ENCODE measurements at places on chromosomes 1 and 21.

- no peak for DNase-seq
Observed at GRCh38 chr1:92274939-92275338, 23.8 kb downstream of the GLMN start.

GRCh38 chr1:69483246-69483645 lies 84.5 kb upstream of the LRRC7 start:
- DNase-seq, result no peak

DNA sequence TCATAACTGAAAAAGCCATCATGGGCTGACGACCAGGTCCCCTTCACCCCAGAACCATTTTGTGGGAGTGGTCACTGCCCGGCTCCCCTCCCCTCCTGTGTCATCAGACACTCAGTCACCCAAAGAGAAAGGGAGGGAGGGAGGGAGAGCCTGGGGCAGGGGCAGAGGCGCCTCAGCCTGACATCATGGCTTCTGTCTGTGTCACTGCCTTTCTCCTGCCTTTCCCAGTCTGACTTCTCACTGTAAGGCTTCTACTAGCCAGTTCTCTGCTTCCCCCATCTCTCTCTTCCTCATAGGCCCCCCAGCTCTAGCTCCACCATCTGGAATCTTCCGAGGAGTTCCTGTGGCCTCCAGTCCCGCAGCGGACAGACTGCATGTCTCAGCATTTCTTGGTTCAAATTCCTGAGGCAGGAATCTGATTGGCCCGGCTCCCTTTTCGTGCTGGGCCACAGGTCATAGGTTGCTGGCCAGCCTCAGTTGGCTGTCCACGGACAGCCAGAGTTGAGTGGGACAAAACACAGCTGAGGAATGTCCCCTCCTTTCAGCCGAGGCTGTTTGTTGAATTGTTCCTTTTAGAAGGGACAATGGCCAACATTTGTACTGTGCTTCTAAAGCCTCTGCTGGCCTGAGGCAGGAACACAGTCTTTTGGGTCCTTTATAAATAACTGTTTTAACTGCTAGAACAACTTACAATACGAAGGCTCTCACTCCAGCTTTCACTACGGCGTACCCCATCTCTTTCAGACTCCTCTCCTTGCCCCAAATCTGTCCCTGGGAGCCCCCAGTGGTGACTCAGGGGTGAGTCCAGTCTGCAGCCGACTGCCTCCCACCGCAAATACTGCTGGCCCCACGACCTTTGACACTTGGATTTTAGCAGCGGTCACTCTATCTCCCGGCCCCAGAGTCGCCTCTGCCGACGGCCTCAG lies 18.7 kb upstream of the KANK4 start:
- DNase-seq, result no peak

- peak; percentile 64 for DNase-seq
Observed at GRCh38 chr1:214066936-214067335, 79.2 kb downstream of the PROX1 start.

DNA sequence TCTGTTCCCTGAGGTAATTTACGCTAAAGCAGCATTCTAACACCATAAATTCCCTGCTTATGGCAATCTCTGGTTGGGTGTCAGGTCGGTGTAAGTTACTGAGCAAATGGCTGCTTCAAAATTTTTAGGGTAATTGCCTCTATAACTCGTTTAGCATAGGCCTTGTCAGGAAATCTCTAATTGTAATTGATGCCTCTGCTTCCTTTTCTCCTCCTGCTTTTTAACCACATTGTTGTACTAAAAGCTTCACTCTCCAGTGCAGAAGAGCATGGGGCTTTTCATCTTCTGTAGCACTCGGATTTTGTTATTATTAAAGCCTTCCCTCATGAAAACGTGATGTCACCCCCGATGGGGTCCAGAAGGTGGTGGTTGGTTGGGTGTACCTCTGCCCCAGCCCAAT lies 141.6 kb upstream of the NBPF11 start:
- DNase-seq, result no peak

GRCh38 chr1:201400852-201401230 lies 1.7 kb upstream of the LAD1 start:
- no peak for DNase-seq

DNA sequence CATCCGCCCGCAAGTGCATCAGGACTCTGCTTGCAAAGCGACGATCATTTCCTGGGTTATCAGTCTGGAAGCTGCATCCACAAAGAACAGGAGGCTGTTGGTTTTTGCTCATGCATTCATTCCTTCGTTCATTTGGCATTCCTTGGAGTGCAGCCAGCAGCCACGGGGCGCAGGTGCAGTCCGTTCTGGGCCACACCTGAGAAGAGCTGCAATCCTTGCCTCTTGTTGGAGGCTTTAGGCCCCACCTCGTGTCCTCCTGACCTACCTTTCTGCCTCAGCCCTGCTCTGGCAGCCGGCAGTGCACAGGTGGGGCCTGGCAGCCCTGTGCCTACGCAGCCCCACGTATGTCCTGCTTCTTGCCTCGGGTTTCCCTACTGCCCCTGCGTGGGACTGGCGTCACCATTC lies 19.6 kb upstream of the C2CD2 start:
- DNase-seq, result no peak

GRCh38 chr1:66571789-66572188 lies 37.8 kb downstream of the SGIP1 start:
- DNase-seq, result no peak

- DNase-seq, result peak; percentile 82
Observed at GRCh38 chr21:17925899-17926298, 106.7 kb upstream of the C21orf91 start.

DNA sequence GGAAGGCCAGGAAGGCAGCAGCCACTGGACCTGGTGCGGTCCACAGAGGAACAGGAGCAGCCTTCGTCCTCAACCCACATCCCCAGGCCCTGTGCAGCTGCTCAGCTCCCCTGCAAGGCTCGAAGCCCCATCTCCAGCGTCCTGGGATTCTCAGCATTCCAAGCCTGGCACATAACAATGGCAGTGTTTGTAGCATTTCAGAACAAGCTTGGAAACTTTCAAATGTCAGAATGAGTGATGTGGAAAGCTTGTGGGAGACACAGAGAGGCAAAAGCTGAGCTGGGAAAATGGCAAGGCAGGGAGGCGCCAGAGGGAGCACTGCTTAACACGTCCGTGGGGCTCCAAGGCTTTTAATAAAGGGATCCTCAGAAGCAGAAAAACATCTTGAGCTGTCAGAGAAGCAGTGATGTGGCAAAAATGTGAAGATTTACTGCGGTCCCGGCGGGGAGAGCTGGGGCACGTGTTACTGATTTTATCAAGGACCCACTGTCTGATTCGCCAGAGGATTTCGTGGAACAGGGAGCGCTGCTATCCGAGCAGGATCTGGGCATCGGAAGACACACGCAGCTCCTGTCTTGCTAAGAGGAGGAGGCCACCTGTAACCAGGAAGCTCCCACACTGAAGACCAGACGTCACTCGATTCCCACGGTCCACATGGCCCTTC lies 38.1 kb downstream of the TOMM20 start:
- no peak for DNase-seq

DNA sequence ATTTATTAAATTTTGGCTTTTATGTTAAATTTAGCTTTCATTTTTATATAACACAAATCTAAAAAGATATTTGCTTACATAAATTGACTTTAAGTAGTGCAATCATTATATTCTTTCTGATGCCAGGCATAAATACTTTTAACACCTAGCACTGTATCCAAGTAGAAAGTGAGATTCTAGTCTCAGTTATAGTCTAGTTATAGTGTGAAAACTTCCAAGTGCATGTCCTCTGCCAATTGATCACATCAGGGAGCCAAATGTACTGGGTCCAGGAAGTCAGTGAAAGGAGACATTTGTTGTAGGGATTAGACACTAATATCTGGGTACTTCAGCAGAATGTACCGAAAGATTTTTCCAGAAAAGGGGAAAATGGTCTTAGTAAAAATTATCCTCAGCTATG lies 290.7 kb upstream of the ZRANB2 start:
- DNase-seq, result no peak

GRCh38 chr21:34227386-34227852 lies 136.4 kb upstream of the KCNE2 start:
- no peak for DNase-seq

- no peak for DNase-seq
Observed at GRCh38 chr1:117708323-117709248, 102.7 kb downstream of the TENT5C start.

DNA sequence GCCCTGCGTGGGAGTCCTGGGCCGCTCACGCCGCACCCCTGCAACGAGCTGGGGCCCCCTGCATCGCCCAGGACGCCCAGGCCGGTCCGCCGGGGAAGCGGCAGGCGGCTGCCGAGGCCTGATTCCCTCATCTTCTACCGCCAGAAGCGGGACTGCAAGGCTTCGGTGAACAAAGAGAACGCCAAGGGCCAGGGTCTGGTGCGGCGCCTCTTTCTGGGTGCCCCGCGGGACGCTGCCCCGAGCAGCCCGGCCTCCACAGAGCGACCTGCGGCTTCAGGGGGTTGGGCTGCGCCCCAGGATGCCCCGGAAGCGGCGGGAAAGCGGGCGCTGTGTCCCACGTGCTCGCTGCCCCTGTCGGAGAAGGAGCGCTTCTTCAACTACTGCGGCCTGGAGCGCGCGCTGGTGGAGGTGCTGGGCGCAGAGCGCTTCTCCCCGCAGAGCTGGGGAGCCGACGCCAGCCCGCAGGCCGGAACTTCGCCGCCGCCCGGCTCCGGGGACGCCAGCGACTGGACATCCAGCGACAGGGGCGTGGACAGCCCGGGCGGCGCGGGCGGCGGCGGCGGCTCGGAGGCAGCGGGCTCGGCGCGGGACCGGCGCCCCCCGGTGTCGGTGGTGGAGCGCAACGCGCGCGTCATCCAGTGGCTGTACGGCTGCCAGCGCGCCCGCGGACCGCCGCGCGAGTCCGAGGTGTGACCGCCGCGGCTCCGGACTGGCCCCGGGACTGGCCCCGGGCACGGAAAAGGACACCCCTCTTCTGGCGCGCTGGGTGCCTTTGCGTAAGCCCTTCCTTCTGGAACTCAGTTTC lies 2.7 kb downstream of the FAM110D start:
- DNase-seq, result peak; percentile 70

DNA sequence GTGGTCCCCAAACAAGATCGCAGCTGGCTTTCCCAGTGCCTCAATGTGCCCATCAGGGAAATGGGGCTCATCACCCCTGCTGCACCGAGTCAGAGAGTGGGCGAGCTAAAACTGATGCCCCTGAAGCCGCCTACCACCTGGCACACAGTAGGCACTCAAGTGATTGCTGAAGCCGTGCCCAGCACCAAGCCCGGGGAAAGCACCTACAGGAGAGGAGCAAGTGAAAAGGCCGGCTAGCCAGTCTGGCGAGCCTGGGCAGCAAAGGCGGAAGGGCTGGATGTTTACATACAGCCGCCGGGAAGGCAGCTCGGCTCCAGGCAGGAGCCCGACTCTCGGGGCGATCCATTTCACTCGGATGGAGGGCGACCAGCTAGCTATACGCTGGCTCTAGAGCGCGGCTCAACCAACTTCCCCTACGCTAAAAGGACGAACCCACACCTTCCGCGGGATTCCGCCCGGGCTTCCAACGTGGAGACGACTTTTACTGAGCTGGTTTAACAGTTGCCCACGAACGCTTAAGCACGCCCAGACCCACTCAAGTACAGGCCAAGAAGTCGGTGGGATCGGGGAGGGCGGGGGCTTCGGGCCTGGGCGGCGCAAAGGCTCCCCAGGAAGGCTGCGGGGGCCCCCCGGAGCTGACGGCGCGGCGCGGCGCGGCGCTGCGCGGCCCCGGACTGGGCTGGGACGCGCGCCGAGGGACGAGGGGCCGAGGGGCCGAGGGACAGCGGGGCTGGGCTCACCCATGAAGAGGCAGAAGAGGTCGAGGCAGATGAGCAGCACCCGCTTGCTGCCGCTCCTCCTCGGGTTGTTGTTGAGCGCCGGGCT lies 1.0 kb downstream of the PLPP3 start:
- peak; percentile 79 for DNase-seq

- no peak for DNase-seq
Observed at GRCh38 chr1:214384373-214385079, 103.6 kb downstream of the SMYD2 start.

- no peak for DNase-seq
Observed at GRCh38 chr21:28705616-28706015, 287.1 kb downstream of the LTN1 start.

DNA sequence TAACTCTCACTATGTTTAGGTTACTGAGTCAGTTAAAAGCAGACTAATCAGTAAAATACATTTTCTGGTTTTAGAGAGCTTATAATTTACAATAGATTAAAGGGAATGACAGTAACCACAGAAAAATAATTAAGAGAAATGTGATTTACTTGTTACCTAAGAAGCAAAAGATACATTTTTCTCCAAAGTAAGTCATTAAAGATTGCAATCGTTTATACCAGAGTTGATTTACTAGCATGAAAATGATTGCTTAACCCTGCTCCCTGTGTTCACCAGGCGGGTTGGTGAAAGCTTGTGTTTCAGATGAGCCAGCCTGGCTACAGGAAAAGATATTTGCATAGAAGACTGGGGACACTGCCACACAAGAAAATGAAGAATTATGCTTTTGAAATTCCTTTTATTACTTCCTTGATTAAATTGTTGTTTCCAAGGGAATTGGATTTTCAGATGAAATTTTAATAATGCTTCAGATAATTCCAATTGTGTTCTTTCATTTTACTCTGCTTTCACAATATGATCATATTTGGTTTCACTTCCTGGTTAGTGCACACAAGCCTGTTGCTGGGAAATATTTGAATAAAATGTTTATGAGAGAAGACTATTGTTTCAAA lies 27.9 kb downstream of the LRRC8B start:
- DNase-seq, result peak; percentile 78

- peak; percentile 87 for DNase-seq
Observed at GRCh38 chr1:25858906-25859789, at the start of gene AUNIP. TSS of gene AUNIP (minus strand) at chr1:25859457. CDS start at chr1:25859357, 100 bp downstream.

DNA sequence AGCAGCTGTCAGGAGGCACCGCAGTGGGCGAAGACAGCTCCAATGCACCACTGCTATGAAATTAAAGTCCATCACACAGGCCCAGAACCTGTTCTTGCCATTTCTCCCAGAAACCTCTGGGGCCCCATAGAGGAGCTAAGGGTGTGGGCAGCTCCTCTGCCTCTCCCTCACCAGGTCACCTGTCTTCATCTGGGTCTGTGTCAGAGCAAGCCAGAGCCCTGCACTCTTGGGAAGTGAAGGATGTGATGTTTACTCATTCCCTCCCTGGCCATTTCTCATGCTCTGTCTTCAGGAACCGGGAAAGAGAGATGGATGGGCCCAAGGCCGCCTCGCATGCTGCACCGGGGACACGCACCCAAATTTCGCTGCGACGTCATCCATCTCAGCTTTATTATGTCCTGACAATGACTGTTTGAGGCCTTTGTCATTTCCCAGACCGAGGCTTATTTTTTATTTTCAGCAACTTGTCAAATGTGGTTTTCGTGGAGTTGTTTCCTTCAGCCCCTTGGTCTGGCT lies 216.1 kb downstream of the NPHP4 start:
- no peak for DNase-seq

GRCh38 chr1:29803486-29803885 lies 567.2 kb downstream of the PTPRU start:
- no peak for DNase-seq

Measured in NCI-H69 (cell line).